CD4-positive, alpha-beta T cell treated with Interleukin-6 at 100 ng/mL for 8 hours (primary cell): ENCODE measurements at places on chromosomes 1 and 21.

DNA sequence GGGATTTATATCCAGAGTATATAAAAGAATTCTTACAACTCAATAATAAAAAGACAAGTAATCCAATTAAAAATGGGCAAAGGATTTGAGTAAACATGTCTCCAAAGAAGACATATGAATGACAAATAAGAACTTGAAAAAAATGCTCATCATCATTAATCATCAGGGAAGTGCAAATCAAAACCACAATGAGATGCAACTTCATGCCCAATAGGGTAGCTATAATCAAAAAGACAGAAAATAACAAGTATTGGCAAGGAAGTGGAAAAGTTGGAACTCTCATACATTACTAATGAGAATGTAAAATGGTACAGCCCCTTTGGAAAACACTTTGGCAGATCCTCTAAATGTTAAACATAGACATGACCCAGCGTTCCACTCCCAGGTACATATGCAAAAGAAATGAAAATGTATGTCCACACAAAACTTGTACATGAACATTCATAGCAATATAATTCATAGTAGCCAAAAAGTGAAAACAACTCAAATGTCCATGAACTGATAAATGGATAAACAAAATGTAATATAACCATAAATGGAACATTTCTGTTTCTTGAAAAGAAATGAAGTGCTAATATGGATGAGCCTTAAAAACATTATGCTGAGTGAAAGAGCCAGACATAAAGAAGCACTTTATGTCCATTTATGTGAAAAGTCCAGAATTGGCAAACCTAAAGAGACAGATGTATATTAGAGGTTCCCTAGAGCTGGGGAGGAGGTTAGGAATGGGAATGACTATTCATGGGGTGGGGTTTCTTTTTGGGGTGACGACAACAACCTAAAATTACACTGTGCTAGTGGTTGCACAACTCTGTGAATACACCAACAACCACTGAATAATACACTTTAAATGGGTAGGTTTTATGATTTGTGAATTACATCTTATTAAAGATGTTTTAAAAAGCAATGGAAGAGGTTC lies 259.7 kb downstream of the RHOU start:
- no peak for DNase-seq

DNA sequence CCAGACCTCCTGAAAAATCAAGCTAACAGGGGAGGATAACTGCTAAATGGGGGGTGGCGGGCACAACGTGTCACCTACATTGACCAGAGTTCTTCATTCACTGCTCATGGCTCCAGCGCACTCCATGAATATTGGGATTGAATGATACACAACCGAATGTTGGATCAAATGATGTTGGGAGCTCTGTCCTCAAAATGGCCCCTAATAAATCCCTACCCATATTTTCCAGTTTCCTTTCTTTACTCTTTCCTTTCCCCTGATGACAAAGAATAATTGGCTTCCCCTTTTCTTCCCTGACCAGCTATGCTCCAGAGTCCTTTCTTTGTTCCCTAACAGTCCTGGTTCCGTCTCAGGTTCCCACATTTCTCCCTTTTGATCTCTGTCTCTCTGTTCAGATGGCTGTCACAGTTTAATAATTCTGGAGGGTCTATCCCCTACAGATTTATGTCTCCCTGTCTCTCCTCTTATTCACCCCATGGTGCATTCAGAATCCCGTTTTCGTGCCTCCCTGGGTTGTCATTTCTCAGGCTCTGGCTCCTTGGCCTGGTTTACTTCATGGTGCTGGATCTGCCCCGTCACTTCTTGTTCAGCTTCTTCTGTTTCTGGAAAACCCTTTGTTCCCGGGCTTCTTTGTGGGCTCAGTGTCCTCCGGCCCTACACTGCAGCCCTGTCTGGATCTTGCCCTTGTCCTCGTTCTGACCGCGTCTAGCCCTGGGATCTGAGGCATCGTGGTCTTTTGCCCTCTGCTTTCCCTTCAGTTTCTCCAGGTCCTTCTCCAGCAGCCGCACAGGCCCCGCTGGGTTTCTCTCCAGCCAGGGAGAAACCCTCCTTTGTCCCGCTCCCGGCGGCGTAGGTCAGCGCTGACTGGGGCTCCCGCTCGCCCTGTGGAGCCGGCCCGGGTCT lies 78.3 kb downstream of the NDUFS5 start:
- no peak for DNase-seq

- no peak for DNase-seq
These were observed 26.6 kb downstream of the IL6R start for GRCh38 chr1:154431586-154432373.

DNA sequence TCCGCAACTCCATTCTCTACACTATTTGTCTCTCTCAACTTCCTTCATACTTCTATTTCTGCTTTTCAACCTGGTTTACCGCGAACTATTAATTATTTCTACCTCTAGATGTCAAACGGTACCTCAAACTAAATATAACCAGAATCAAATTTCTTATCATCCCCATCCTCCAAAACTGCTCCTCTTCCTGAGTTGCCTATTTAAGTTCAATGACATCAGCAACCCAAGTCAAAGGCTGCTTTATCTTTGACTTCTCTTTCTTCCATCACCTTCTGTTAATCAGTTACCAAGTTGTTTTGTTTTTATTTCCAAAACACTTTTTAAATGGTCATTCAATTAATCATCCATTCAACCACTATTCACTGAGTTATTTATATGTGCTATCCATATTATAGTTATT lies 171.9 kb downstream of the COL24A1 start:
- DNase-seq, result no peak

DNA sequence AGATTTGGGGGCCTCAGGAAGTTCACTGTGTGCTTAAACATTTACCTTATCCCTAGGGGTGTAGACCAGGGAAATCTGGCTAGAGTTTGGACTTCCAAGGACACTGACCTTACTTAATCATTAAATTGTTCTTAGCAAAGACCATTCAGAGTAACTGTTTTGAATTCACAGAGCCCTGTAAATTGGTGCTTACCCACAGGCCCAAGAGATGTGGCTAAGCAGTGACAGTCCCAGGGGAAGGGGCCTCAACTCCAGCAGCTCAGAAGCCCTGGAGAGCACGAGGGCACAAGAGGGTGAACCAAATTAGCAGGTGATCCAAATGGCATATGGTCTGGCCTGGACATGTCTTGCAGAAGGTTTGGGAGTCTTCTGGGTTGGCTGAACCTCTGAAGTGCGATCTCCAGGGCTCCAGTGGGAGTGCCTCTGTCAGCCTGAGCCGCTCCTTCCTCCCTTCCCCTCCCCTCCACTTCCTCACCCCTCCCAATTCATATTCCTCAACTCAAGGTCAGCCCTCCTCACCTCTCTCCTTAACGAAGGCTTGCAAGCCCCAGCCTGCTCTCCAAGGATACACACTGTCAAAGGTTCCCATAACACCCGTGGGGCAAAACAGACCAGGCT lies 4.3 kb downstream of the PAQR7 start:
- no peak for DNase-seq

- no peak for DNase-seq
These were observed 35.3 kb upstream of the HAO2 start for GRCh38 chr1:119333163-119333896.

GRCh38 chr1:200473698-200474371 lies 64.0 kb upstream of the ZNF281 start:
- DNase-seq, result no peak

- no peak for DNase-seq
These were observed 244.3 kb downstream of the PTPRC start for GRCh38 chr1:198883184-198883583.

GRCh38 chr1:119260506-119260905 lies 108.1 kb upstream of the HAO2 start:
- no peak for DNase-seq

DNA sequence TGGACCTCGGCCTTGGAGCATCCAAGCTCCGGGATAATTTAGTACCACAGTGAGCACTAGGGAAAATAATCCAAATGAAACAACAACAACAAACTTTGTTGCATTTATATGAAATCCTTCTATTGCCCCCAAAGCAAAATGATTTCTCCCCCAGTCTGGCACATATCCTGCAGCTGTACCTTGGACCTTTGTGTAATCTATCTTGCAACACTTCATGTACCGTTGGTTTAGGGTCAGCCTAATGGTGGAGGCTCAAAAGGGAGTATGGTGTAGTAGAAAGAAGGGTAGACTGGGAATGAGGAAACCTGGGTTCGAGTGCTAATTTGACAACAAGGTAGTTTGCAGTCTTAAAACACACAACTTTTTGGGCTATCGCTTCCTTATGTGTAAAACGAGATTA lies 12.1 kb downstream of the GREM2 start:
- no peak for DNase-seq

DNA sequence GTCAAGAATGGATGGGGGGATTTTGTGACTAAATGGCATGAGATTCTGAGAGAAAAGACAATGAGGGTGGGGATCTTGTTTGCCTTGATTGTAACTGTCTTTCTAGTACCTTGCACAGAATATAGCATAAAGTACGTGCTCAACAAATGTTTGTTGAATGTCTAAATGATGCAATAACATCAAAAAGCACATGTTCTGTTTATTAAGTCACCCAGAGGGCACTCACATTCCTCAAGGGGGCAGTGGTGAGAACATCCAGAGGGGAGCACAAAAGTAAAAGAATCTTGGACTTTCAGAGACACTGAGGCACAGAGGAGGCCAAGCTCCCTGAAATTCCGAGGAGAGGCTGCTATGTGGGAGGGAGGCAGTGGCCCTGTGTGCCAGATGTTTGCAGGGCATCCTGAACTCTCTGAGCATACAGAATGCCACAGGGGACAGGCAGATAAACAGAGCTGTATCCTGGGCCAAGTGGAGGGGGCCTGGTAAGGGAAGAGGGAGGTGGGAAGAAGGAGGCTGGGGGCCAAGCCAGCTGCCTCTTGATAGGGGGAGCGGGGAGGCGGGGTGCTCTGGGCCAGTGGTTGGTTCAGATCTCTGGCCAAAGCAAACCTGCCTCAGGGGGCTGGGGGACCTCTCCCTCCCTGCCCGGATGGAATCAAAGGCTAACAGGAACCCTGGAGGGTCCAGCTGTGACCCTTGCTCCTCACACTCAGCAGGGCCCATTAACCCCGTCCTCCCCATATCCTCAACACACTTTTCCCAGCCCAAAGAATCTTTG lies 6.5 kb upstream of the ATP1A2 start:
- DNase-seq, result peak; percentile 33

DNA sequence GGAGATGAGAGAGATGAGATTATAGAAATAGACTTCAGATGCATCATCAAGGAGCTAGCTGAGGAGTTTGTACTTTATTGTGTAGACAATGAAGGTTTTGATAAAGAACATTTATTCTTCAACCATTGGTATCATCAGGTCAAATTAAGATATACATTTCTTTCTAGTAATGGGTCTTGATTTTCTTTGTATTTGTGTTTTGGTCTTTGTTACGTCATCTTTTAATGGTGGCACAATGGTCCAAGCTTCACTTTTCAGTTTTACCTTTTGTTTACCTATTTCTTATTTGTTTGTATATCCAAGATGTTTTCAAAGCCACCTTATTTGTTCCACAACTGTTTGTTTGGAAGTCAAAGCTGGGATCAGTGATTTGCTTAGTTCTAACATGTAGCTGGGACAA lies 44.5 kb downstream of the PTGFR start:
- no peak for DNase-seq

DNA sequence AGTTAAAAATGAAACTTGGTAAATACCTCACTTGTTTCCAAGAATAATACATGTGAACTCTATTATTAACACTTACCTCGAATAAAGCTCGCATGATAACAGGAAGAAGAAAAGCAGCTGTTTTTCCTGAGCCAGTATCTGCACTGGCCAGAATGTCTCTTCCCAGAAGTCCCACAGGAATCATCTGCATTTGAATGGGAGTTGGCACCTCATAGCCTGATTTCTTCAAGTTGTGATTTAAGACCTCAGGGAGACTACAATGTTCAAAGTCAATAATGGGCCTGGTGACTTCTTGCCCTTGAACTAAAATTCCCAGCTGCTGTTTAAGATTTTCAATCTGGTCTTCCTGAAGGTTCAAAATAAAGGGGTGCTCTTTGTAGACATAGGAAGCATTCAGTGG lies 3.8 kb downstream of the DDX59 start:
- DNase-seq, result no peak

GRCh38 chr1:76266762-76267161 lies 192.2 kb downstream of the ST6GALNAC3 start:
- no peak for DNase-seq

DNA sequence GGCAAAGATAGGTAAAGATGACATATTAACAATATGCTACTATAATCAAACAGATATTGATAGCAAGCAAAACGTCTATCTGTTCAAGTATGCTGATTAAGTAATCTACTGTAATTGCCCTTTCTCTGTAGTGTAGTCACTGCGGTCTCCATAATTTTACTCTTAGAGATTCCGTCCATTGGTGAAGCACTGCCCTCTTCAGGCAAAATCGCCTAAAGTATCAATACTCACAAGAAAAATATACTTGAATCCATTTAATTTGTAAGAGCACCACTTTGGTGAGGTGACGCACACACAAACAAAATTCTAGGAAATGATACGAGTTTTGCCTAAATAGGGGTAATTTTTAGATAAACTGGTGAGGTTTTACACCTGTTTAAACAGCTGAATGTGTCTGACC lies 434.6 kb upstream of the CHRM3 start:
- no peak for DNase-seq
